T-helper 17 cell (primary cell): ENCODE measurements at places on chromosomes 12 and 14.

GRCh38 chr14:102691763-102692162, 85.5 kb upstream of the TRAF3 start:
- DNase-seq, result no peak

DNA sequence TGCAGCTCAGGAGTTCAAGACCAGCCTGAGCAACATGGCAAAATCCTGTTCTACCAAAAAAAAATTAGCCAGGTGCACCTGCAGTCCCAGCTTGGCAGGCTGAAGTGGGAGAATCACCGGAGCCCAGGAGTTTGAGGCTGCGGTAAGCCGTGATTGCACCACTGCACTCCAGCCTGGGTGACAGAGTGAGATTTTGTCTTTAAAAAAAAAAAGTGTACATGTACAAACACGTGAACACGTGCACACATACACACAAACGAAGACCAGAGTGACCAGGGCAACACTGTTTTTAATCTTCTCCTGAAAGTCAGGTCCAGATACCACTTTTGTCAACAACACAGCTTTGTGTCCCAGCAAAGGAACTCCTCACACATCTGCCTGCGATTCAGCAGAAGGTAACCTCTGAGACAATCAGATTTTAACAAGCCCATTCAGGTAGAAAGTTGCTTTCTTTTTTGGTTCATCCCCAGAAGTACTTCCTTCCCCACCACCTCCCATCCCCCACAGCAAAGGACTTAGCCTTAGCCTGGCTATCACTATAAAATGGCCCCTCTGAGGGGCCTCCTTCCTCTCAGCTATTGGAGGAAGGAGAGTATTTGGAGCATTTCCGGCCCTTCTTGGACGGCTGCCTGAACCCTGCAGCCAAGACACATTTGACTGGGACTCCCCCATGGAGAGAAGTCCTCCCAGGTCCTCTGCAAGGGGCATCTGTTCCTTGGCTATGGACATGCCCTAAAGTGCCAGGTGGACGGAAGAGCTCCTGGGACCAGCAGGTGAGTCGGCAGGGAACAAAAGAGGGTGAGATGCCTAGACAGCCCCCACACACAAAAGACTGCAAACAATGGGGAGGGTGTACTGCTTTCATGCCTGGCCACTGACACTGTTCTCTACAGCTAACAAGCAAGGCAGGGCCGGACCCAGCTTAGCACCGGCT, 9.8 kb downstream of the CTDSP2 start:
- no peak for DNase-seq

GRCh38 chr14:102633906-102634595, 41.6 kb downstream of the RCOR1 start:
- no peak for DNase-seq

- DNase-seq, result no peak
Observed at GRCh38 chr12:129844662-129845220, 59.1 kb downstream of the TMEM132D start.

- no peak for DNase-seq
Observed at GRCh38 chr14:96380735-96381134, 11.2 kb upstream of the AK7 start.

DNA sequence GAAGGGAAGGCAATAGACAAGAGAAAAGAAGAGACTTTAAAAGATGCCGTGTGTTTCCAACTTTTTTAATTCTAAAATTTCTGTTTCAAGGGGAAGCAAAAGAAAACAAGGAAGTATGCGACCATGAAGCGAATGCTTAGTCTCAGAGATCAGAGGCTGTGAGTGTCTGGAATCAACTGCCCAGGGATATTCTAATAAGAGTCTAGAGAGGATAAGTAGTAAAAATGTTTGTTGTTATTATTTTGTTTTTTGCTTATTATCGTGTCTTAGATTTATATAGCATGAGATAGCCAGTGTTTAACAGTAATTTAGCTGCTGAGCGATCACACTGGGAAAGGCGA, 421 bp downstream of the FCF1 start:
- DNase-seq, result no peak

GRCh38 chr12:13365748-13366366, 169.3 kb downstream of the EMP1 start:
- no peak for DNase-seq

GRCh38 chr12:29578070-29578469, 80.6 kb upstream of the OVCH1 start:
- DNase-seq, result no peak

DNA sequence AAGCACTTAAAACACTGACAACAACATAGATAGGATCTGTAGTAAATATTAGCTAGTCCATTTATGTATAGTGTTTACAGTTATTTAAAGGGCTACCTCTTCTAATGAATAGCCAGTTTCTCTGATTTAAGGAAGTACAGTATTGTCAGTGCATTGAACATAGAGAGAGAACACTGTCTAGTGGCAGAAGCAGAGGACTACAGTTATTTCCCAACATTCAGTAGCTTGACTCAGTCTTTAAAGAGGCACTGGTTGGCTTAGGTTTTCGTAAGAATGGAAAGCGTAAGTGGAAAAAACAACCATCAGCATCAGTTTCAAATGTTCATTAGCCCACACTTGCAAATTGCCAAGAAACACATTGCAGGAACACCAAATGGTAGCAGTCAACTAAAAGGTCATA, 125.0 kb upstream of the HMGA2 start:
- no peak for DNase-seq
